ENCODE measurements at places on chromosomes 3 and 15. TPM values are rescaled to one million over a fixed set of nuclear protein-coding genes. Genes with fewer than 3 reads are reported as not detected.

GATM gene
- 79.5 TPM for total RNA-seq

PDZRN3 gene
- total RNA-seq = 13.2 TPM

SPATA12 gene
- not detected for total RNA-seq

RLBP1 gene
- not detected for total RNA-seq

RABL3 gene
- 30.1 TPM for total RNA-seq

C2CD4A gene
- 5.3 TPM for total RNA-seq

FAM162A gene
- total RNA-seq = 46.6 TPM

ARRDC4 gene
- total RNA-seq = 48.7 TPM

GPR171 gene
- 4.9 TPM for total RNA-seq

CAMK2N2 gene
- total RNA-seq = 0.31 TPM

TF gene
- 1.4 TPM for total RNA-seq

- no peaks in the 10 kb centered on the region for H3K4me1 ChIP-seq
- no peak overlapping the region for H3K4me3 ChIP-seq
- DNase-seq = no peak
- no peak overlapping the region for H3K27ac ChIP-seq
- H3K27me3 ChIP-seq = no peaks in the 10 kb centered on the region
- H3K36me3 ChIP-seq = peaks cover 21% of the 10 kb centered on the region
Measured at GRCh38 chr3:47016934-47017435, 37.5 kb downstream of the NBEAL2 start.

GRCh38 chr3:147393261-147393942, 12.9 kb downstream of the ZIC4 start:
- no peak for DNase-seq
- H3K27ac ChIP-seq = no peak overlapping the region
- H3K4me3 ChIP-seq = no peak overlapping the region
- H3K36me3 ChIP-seq = no peaks in the 10 kb centered on the region

DNA sequence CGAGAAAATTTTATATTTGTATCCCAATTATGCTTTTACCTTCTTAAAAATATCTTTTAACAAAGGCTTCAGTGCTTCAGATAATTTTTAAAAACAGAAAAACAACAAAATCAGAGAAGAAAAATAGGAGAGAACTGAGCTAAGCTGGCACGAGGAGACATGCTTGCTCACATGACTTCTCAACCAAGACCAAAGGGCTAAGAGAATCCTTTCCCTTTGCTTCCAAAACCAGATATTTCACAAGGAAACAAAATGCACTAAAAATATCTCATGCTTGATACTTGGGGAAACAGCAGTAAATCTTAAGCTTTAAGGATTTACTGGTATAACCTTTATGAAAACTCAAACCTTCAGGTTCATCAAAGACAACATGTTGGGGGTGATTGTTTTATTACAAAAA, 58.4 kb downstream of the CAPN7 start:
- peaks cover 6% of the 10 kb centered on the region for H3K4me1 ChIP-seq
- H3K27ac ChIP-seq = peak overlapping the region; percentile 5
- DNase-seq = no peak

- H3K36me3 ChIP-seq = no peaks in the 10 kb centered on the region
- H3K4me1 ChIP-seq = no peaks in the 10 kb centered on the region
- H3K4me3 ChIP-seq = no peak overlapping the region
- no peaks in the 10 kb centered on the region for H3K27me3 ChIP-seq
Measured at GRCh38 chr3:108527109-108527508, 16.7 kb upstream of the MYH15 start.

- no peaks in the 10 kb centered on the region for H3K27me3 ChIP-seq
- DNase-seq = no peak
- H3K27ac ChIP-seq = no peak overlapping the region
- no peaks in the 10 kb centered on the region for H3K4me1 ChIP-seq
- no peaks in the 10 kb centered on the region for H3K36me3 ChIP-seq
- no peak overlapping the region for H3K4me3 ChIP-seq
Measured at GRCh38 chr3:104359546-104359945, 1007.2 kb upstream of the ALCAM start.

GRCh38 chr3:125032100-125032643, 23.6 kb downstream of the HEG1 start:
- no peak for DNase-seq
- peaks cover 5% of the 10 kb centered on the region for H3K36me3 ChIP-seq
- no peak overlapping the region for H3K4me3 ChIP-seq
- no peak overlapping the region for H3K27ac ChIP-seq
- H3K27me3 ChIP-seq = no peaks in the 10 kb centered on the region
- no peaks in the 10 kb centered on the region for H3K4me1 ChIP-seq

GRCh38 chr15:33860754-33861153, 107.5 kb upstream of the CHRM5 start:
- no peaks in the 10 kb centered on the region for H3K4me1 ChIP-seq
- no peak for DNase-seq
- H3K36me3 ChIP-seq = peaks cover 5% of the 10 kb centered on the region
- no peak overlapping the region for H3K27ac ChIP-seq
- no peaks in the 10 kb centered on the region for H3K27me3 ChIP-seq
- H3K4me3 ChIP-seq = no peak overlapping the region

DNA sequence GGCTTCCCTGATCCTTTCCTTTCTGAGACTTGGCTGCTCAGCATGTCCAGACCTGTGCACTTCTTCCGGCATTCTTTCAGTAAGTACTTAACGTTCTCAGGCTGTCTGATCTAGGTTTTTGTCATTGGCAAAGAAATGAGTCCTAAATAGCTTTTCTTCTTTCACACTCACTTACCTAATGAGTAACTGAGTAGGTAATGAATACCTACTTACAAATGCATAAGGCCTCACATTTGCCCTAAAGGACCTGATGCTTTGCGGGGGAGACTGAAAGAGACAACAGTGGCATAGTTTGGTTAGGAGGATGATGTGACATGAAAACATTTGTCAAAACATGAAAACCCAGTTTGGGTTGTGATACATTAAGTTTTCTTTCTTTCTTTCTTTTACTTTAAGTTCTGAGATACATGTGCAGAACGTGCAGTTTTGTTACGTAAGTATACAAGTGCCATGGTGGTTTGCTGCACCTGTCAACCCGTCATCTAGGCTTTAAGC, 516.7 kb upstream of the CFAP20DC start:
- no peak overlapping the region for H3K4me3 ChIP-seq
- H3K36me3 ChIP-seq = no peaks in the 10 kb centered on the region
- H3K27me3 ChIP-seq = no peaks in the 10 kb centered on the region
- H3K27ac ChIP-seq = no peak overlapping the region
- DNase-seq = no peak

- H3K4me1 ChIP-seq = peaks cover 56% of the 10 kb centered on the region
- H3K27me3 ChIP-seq = no peaks in the 10 kb centered on the region
- no peak overlapping the region for H3K27ac ChIP-seq
- no peak overlapping the region for H3K4me3 ChIP-seq
Measured at GRCh38 chr15:67118808-67119207, 53.4 kb downstream of the SMAD3 start.

DNA sequence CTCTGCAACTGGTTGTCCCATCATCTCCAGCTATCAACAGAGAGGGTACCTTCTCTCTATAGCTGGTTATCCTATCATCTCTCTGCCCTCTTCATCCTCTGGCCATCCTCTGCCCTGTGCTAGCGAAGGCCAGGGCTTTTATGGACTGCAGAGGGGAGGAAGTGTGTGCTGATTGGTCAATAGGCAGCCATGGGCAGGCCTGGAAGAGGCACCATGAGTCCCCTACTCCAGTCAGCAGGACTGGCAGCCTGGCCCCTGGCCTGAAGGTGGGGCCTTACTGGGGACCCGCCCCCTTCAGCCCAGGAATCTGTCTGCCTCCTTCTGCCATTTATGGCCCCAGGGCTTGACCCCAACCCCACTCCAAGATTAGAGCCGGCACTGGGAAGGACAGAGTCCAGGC, 10.4 kb upstream of the TRIM59 start:
- no peak overlapping the region for H3K27ac ChIP-seq
- no peaks in the 10 kb centered on the region for H3K4me1 ChIP-seq
- DNase-seq = no peak
- no peak overlapping the region for H3K4me3 ChIP-seq
- no peaks in the 10 kb centered on the region for H3K36me3 ChIP-seq
- no peaks in the 10 kb centered on the region for H3K27me3 ChIP-seq

- H3K4me3 ChIP-seq = no peak overlapping the region
- no peaks in the 10 kb centered on the region for H3K4me1 ChIP-seq
- H3K27me3 ChIP-seq = no peaks in the 10 kb centered on the region
- no peak overlapping the region for H3K27ac ChIP-seq
Measured at GRCh38 chr3:39292961-39293360, 13.1 kb upstream of the CX3CR1 start.

DNA sequence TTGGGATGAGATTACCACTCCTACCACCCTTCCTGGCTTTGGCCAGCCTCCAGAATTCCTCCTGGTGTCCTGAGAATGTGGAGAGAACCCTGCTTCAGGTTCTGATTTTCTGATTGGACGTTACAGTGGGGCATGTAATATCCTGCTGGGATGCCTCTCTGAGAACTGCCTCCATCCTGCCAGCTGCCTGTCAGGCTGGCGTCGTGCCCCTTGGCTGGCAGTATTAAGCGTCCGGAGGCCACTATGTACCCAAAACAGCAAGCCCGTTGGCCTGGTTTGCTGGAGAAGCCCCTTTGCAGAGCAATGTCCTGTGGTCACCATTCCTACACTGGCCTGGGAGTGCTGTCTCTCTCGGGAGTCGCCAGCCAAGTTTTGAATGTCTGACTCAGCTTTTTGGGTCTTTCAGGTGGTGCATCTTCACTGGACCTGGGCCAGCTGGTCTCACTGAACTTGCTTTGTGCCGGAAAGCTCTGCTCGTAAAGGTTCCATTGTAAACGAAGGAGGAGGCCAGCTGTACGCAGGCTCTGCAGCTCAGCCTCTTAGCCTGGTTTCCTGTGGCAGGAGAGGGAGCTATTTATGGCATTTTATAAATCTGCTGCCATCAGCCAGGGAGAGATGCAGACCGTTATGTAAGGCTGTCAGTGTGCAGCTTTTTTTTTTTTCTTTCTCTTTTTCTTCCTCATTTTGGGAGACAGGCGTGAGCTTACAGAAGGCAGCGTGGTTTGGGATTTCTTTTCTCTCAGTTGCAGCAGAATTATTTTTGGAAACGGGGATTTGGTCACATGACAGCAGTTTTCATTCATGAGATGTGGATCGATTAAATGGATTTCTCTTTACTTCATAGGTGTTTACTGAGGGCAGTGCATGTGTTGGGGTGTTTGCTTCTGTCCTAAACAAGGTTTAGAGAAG, 19.0 kb upstream of the TRAK1 start:
- DNase-seq = peak; percentile 79
- H3K4me3 ChIP-seq = peak overlapping the region; percentile 8
- peaks cover 27% of the 10 kb centered on the region for H3K4me1 ChIP-seq
- H3K27me3 ChIP-seq = no peaks in the 10 kb centered on the region
- no peaks in the 10 kb centered on the region for H3K36me3 ChIP-seq

- peak; percentile 90 for DNase-seq
- no peaks in the 10 kb centered on the region for H3K36me3 ChIP-seq
- H3K27me3 ChIP-seq = no peaks in the 10 kb centered on the region
- H3K4me1 ChIP-seq = no peaks in the 10 kb centered on the region
Measured at GRCh38 chr15:99076555-99077308, 28.1 kb upstream of the SYNM start.

DNA sequence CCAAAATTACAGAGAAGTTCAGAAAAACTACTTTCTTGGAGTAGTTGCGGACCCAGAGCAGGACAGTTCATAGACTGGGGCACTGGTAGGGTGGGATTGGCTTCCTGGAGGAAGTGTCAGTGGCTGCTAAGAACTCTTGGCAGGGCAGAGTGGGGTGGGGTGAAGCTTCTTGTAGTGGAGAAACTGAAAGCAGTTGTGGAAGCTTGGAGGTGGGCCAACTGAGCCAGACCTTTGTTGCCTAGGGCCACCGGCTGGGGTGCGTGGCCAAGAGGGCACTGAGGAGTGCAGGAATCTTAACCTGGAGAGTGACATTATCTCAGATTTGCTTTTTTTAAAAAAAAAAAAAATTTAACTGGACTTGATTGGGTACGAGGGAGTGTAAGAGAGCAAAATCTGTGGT, 3.1 kb downstream of the KAT2B start:
- no peak for DNase-seq
- peak overlapping the region; percentile 69 for H3K27ac ChIP-seq
- no peaks in the 10 kb centered on the region for H3K27me3 ChIP-seq

DNA sequence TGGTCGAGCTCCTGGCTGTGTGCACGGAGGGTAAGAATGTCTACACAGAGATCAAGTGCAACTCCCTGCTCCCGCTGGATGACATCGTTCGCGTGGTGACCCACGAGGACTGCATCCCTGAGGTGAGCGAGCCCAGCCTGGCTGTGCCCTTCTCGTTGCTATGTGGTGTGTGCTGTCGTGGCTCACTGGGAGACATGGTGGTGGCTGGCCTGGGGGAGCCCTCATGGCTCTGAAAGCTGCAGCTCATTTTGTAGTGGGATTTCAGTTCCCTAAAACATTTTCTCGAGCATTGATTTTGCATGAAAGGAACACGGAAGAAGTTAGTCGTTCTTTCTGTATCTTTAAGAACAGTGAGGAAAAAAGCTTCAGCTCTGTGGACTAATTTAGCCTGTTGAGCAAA, 200.5 kb downstream of the ITPR1 start:
- H3K36me3 ChIP-seq = peaks cover 8% of the 10 kb centered on the region
- DNase-seq = no peak
- no peak overlapping the region for H3K4me3 ChIP-seq

DNA sequence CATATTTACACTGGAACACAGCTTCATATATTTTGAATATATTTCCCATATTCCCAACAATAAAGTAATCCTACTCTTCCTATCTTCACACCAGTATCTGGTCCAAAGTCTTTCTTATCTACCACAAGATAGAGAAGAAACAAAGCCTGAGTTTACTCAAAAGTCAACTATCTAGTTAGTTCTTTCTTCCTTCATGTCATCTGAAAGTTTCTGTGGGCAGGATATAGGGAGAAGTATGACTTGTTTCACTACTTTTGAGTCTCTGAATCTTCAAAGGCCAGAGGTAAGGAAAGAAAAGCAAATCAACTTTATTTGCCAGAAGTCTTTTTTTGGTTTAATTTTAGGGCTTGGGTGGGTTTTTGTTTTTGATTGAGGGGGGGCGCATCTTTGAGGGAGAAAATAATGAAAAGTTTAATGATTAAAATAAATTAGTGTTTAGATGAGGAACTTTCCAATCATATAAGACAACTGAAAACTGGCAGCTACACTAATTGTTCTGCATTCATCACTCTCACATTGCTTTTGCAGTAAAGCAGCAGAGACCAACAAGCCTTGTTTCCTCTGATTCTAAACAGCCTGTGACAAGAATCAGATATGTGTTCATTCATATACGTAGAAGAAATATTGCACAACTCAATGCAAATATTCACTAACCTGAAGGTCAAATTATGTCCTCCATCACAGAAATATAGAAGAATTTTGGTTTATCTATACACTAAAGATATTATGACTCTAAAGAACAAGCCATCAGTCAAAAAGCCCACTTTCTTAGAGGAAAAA, 421.4 kb downstream of the SHQ1 start:
- H3K4me1 ChIP-seq = no peaks in the 10 kb centered on the region
- no peak overlapping the region for H3K27ac ChIP-seq
- no peak overlapping the region for H3K4me3 ChIP-seq
- H3K36me3 ChIP-seq = no peaks in the 10 kb centered on the region
- no peak for DNase-seq

GRCh38 chr15:74423431-74424257, 10.1 kb downstream of the SEMA7A start:
- no peaks in the 10 kb centered on the region for H3K36me3 ChIP-seq
- no peak overlapping the region for H3K4me3 ChIP-seq
- H3K4me1 ChIP-seq = no peaks in the 10 kb centered on the region
- no peaks in the 10 kb centered on the region for H3K27me3 ChIP-seq
- no peak for DNase-seq
